A549 treated with CpdA at 1 μM for 4 hours (cell line): ENCODE measurements at places on chromosomes 11 and 22. TPM values are rescaled to one million over a fixed set of nuclear protein-coding genes. Genes with fewer than 3 reads are reported as not detected.

The EI24 gene
- total RNA-seq, result 103 to 116 TPM (median 108 TPM) in 5 replicates

The KLHDC7B gene
- 0.02 to 0.05 TPM (median 0.05 TPM) in 3 of 5 replicates, not detected in the others for total RNA-seq

The KRTAP5-8 gene
- total RNA-seq, result not detected in 5 replicates

The XKR3 gene
- total RNA-seq, result not detected in 5 replicates

The SLC1A2 gene
- total RNA-seq, result 0.03 to 0.12 TPM (median 0.08 TPM) in 5 replicates

The SHANK3 gene
- total RNA-seq, result 2.6 to 5.3 TPM (median 3.9 TPM) in 5 replicates

The UPK2 gene
- total RNA-seq, result 0.77 to 1.1 TPM (median 0.98 TPM) in 5 replicates

The GAL3ST3 gene
- not detected in 5 replicates for total RNA-seq

The IGSF9B gene
- 1.1 to 2.4 TPM (median 1.5 TPM) in 5 replicates for total RNA-seq

The MRPL21 gene
- 115 to 143 TPM (median 137 TPM) in 5 replicates for total RNA-seq

The CD3D gene
- total RNA-seq, result not detected in 5 replicates

The POLA2 gene
- total RNA-seq, result 13.5 to 16.6 TPM (median 15.0 TPM) in 5 replicates

The KRTAP5-2 gene
- not detected in 5 replicates for total RNA-seq

The HEPACAM gene
- total RNA-seq, result not detected in 5 replicates

The OR5B17 gene
- total RNA-seq, result not detected in 5 replicates

The CD3E gene
- not detected in 5 replicates for total RNA-seq

The C11orf87 gene
- 0.01 to 0.03 TPM (median 0.02 TPM) in 3 of 5 replicates, not detected in the others for total RNA-seq

The RHOD gene
- 29.7 to 48.7 TPM (median 42.3 TPM) in 5 replicates for total RNA-seq
